ENCODE measurements at places on chromosomes 4 and X.

- no peak for DNase-seq
Observed at GRCh38 chr4:158255727-158256324, 45.5 kb downstream of the TMEM144 start.

DNA sequence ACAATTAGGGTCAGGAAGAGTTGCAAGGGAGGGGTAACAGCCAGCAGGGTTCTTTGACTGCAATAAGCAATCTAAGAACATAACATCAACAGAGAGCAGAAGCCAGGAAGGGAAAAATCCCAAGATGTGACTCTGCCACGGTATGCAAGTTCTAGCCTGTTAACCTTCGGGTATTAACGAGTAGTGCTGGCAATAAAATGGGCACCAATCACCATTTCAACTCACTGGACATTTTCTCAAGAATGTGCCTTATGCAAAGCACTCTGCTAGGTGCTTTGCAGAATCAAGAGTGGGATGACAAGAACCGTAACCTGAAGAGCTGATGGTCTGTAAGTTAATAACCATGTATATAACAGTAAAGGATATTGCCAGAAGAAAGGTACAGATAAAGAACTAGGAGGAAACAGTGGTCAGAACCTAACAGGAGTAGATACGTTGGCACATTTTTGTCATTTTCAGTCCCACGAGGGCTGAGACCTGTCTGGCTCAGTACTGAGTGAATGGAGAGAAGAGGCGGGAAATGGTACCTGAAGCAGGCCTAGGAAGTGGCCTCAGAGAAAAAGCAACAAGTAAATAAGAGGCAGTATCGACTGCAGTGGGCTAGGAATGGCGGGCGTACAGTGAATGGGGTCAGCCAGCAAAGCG lies 2.7 kb downstream of the ELOVL6 start:
- no peak for DNase-seq

- no peak for DNase-seq
Observed at GRCh38 chr4:53461244-53461643, 83.8 kb downstream of the FIP1L1 start.

DNA sequence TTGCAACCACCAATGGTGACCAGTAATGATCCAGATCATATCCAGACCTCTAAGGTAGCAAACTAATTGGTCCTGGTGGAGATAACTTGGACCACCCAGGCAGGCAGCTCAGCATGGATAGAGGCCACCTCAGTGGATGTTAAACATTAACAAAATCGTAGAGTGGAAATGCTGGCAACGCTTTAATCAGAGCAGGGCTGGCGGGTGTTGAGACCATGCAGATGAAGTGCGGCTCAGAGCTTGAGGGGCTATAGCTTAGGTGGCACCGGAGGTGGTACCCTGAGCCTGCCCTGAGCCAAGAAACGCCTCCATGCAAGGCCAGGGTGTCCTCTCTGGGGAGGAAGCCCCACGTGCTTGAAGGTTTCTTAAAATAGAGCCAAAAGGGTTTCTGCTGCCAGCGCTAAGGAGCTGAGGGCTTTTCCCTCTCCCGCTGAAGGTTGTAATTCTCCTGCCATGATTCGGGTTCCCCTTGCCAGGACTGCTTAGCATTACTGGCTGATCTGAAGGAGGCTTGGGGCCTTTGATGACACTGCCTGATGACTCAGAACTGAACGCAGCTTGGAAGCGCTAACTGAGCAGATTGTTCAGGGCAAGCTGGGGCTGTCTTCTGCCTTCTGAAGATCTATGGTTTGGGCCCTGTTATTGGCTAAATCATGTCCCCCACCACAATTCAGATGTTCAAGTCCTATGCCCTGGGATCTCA lies 177.8 kb upstream of the ATP6AP2 start:
- no peak for DNase-seq

DNA sequence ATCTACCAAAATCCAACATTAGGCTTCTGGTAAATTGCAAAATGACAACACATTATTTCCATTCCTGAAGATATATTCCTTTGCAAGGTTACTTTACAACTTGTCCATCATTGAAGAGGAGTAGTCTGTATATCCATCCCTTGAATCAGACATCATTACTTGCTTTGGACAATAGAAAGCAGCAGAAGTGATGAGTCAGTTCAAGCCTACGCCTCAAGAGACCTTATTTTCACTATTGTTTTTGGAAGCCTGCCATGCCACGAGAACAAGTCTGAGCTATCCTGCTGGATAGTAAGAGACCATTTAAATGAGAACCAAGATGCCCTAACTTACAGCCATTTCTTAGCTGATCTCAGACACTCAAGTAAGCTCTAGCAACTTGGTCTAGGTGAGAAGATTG lies 246.0 kb upstream of the HHIP start:
- DNase-seq = no peak

- DNase-seq = no peak
Observed at GRCh38 chrX:6325437-6325836, 96.8 kb upstream of the NLGN4X start.

- DNase-seq = no peak
Observed at GRCh38 chr4:27233531-27233930, 372.9 kb downstream of the STIM2 start.
